ENCODE measurements at places on chromosomes 5 and 9.
A peak's percentile ranks its signal among the peaks of the same experiment; 100 is the strongest.

DNA sequence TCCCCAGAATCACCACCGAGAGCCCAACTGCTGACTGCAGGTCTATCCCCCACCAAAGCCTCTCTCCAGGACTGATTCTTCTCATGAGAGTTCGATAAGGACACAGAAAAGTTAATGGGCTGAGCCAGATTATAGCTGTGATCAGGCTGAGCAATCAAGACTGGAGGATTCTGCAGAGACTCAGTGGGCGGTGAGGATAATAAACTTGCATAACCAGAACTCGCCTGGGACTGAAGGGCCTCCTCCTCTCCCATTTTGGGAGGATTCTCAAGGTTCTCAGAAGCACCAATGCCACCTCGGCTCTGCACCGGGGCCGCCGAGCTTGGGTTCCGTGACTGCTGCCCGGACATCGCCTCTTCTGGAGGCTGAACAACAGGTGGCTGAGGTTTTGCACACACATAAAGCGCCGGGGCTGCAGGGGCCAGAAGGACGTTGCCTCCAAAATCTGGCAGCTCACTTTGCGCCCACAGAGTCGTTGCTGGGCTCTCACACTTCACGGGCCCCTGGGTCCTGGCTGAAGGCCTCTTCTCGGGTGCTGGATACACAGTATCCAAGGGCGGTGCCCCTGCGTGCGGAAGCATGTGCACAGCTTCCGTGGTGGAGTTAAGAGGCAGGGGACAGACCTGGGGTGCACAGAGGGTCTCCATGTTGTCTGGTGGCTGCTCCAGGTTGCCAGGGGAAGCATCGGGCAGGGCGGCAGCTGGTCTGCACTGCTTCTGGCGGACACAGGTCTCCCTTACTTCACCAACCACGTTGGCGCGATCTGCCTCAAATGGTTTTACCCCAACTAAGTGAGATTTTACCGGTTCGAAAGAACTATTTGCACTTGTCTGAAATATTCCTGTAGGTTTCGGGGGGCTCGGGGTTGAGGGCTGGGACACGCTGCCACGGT lies 7.6 kb downstream of the SEC16A start:
- DNase-seq, result no peak

GRCh38 chr5:132673939-132674630 lies at the start of gene IL4:
Gene IL4 (plus strand): TSS chr5:132673989. CDS start chr5:132674051, 62 bp downstream.
- no peak for DNase-seq

DNA sequence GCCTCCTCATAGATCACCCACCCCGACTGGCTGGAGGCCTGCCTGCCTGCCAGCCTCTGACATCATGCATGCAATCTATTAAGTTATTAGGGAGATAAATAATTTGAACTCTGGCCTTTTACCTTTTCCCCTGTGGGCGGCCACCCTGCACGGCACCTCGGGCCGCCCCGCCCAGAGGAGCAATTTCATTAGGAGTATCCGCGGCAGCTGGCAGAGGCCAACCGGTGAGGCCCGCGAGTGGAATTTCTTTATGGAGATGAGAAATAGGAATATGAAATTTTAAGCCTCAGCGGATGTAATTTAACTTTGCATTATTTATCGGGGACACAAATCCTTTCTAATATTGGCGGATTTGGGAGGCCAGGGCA lies 22.5 kb downstream of the LHX3 start:
- no peak for DNase-seq

- no peak for DNase-seq
These were observed 4.0 kb downstream of the DAP start for GRCh38 chr5:10757043-10757442.

DNA sequence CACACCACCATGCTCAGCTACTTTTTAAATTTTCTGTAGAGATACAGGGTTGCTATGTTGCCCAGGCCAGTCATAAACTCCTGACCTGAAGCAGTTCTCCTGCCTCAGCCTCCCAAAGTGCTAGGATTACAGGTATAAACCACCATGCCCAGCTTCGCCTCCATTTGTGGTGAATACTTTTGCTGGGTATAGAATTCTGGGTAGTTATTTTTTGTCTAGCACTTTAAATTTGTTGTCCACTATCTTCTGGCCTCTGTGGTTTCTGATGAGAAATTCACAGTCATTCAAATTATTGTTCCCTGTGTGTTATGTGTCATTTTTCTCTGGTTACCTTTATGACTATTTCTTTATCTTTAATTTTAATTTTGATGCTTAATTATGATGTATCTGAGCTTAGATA lies 57.7 kb upstream of the EXOC3 start:
- no peak for DNase-seq

- DNase-seq, result peak; percentile 7
These were observed 110.0 kb upstream of the LPCAT1 start for GRCh38 chr5:1633605-1634336.

GRCh38 chr5:180717989-180718388 lies 21.9 kb downstream of the OR2Y1 start:
- DNase-seq, result no peak

GRCh38 chr5:56148453-56148971 lies 84.6 kb downstream of the ANKRD55 start:
- DNase-seq, result no peak

- DNase-seq, result no peak
These were observed 15.4 kb upstream of the PTGS1 start for GRCh38 chr9:122355336-122355875.

DNA sequence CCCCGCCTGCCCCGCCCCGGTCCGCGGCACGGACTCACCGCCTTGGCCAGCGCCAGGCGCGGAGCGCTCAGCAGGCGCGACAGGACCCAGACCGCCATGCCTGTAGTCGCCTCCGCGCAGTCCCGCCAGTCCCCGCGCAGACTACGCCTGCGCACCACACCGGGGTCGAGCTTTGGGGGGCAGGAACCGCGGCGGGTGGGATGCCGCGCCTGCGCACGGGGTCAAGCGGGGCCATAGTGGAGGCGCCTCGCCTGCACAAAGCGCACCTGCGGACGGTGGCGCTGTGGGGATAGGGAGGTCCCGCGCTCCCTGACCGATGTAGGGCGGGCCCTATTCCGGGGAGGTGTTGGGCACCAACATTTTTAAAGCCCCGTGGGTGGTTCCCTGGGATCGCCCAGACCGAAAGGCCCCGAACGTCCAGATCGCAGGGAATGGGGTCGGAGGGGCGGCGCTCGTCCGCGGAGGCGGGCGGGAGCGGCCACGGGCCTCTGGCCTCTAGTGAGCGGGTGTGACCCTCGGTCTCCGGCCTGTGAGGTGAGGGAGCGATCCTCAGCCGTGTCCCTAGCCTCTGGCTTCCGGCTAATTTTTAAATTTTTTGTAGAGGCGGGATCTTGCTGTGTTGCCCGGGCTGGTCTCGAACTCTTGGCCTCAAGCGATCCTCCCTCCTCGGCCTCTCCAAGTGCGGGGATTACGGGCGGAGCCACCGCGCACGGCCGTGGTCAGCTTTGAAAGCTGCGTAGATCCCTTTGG lies 70.8 kb upstream of the LPCAT1 start:
- DNase-seq, result no peak

DNA sequence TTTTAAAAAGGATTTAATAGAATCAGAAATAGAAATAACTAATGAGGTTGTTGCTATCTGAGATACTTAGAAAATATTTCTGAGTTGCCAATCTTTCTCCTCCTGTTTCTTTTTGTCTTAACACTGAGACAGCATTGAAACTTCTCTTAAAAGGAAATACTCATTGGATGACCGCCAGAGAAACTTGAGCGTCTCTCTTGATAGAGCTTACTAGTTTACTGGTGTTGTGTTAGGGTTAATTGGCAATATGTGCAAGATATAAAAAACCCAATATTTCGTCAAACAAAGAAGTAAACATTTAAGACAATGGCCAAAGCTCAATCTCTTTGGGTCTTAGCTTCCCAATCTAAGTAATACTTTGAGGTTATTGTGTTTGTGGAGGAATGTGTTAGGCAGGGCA lies 176.4 kb upstream of the CHD1 start:
- DNase-seq, result no peak

DNA sequence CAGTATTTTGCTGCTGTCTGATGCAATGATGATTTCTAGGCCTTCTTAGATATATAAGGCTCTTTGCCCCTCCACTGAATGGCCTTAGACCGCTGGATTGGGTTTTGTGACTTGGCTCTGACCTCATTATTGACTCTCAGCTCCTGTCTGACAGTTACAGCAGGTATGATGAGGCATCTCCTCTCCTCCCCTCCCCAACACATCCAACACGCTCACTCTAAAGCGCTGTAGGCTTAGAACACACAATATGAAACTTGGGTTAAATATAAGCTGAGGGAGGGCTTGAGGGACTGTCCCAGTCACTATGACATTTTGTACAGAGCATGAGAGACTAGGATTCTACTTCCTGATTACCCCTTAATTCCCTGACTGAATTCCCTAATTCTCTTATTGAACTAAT lies 18.8 kb upstream of the CER1 start:
- no peak for DNase-seq

- DNase-seq, result no peak
These were observed 239.3 kb downstream of the CETN3 start for GRCh38 chr5:90170261-90170660.

DNA sequence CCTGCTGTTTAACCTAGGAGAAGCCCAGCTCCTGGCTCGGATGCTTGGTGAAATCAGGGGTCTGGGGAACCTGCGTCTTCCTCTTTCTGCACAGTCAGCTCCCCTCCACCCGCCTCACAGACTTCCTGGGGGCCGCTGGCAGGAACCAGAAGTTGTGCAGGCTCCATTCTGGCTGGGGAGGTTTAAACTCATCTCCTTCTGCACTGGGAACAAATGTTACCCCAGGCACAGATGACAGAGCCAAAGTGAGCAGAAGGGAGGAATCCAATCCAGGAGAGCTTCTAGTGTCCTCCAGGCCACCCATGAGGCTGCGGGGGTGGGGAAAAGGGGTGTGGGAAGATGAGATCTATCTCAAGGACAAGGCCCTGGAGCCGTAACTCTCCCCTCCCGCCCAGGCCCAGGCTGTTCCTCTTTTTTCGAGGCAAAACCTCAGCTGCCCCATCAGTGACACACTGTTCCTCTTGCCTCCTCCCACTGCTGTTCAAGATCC lies 31.2 kb downstream of the KCNMB1 start:
- DNase-seq, result peak; percentile 99

DNA sequence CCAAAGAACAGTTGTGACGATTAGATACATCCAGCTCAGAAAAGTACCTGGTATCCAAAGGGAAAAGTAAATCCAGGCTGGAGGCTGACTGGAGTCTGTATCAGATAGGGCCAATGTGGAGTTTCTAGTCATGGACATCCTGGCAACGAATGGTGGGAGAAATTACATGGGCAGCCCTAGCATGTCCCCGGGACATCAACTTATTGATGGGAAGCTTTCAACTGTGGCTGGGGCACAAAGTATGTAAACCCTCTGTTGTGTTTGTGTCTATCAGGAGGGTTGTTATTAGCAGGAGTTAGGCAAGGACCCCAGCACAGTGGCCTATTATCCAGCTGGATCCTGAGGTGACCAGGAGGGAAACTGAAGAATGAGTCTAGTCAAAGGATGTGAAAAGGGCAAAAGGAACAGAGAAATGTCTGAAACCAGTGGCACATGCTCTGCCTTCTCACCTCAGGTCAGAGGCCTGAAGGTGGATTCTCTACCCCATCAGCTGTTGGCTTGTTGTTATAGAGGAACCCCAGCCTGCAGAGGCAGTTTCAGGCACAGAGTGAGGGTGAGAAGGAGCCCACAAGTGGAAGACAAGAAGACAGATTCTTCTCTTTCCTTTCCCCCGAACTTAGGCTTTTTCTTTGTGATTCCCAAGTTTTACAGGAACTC lies 19.9 kb downstream of the IFNW1 start:
- no peak for DNase-seq

- peak; percentile 28 for DNase-seq
These were observed 17.6 kb upstream of the UBE2D2 start for GRCh38 chr5:139543423-139543991.

DNA sequence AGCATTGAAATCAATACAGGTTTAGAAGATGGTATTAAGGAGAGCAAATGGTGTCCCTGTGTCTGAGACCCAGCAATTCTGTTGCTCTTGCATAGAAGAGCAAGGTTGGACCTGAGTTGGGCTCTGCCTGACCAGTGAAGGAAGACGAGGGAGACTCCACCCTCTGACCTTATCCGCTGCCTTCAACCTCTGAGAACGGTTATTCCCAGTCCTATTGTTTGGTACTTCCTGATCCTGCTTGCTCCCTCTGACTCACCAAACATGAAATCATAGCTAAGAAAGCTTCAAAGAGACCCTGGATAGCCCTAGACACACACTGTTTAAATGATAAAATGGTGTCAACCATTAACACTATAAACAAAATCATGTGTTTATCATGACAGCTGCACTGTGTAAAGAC lies 218.5 kb downstream of the PLK2 start:
- DNase-seq, result no peak

DNA sequence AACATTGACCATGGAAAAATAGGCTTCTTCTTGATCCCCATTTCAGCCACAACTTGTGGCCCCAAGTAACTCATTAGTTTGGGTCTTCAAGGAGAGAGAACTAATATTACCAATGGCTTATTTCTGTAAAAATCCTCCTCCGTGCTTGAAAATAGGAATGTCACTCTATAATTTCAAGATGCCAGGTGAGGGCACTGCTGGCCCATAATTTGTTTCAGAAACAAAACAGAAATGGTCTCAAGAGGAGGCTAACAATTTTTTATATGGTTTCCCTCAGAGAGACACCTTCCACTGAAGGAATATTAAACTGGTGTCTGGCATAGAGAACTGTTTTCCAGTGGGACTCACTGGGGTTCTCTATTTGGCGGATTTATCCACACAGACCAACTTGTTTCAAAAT lies 437.0 kb upstream of the TRPC7 start:
- DNase-seq, result no peak

GRCh38 chr5:158965334-158965733 lies 134.4 kb downstream of the EBF1 start:
- DNase-seq, result no peak

- no peak for DNase-seq
These were observed 333.7 kb downstream of the PDE4D start for GRCh38 chr5:59559847-59560246.

DNA sequence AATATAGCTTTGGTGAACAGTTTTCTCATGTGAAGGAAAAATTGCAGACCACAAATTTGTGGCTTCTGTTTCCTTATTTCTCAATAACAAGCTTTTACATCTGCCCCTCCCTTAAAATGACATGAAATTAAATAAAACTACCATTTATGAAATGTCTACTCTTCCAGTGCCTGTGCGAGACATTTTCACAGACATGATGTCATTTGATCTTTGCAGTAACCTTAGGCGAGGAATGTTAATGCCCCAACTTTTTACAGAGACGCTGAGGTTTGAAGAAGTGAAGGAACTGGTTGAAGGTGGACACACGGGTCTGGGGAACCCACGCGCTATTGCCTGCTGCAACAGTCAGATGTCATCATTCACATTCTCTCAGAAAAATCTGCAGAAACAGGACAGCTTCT lies 61.5 kb downstream of the OSTF1 start:
- DNase-seq, result no peak

GRCh38 chr5:150488519-150489359 lies 19.2 kb upstream of the NDST1 start:
- DNase-seq, result peak; percentile 21

DNA sequence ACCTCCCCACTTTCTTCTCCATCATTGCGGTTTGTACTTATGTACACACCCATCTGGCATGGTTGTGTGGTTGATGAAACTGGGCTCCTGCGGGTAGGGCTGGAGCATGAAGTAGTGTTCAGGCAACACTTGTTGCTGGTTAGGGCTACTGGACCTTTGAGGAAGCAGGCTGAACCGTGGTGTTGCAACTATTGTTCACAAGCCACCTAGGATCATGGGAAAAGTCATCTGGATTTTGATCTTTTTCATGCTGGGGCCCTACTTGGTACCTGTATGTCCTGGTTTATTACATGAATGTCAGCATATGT lies 40.1 kb upstream of the TIFAB start:
- DNase-seq, result no peak

Data from Kasumi-1 (cell line).